Transverse colon (tissue), 4 donors: ENCODE measurements at places on chromosomes 3 and 15. TPM values are rescaled to one million over a fixed set of nuclear protein-coding genes. Genes with fewer than 3 reads are reported as not detected.

Gene IL16
- total RNA-seq = 5.2 TPM

DNA sequence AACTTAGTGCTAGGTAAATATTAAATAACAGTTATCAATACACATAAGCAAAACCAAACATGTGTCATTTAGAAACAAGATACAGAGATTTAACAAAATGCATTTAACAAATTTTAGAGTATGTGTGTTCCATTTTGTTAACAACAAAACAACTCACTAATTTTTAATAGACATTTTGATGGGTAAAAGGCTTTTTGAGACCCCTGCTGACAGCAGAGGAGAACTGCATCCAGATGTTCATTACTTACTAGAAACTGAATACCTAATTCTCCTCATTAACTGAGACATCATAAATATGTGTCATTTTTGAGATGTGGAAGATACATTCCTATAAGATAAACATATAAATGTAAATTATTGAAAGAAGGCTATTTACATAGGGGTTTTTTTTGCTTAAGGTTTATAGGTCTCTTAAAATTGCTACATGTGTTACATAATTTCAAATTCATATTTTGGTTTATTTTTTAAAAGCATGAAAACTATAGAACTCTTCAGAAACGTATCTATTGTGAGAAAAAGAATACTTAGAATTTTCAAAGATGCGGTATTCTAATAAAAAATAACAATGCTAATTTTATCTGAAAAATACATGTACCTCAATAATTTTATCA is 1009.8 kb downstream of the TUSC7 start:
- DNase-seq = no peak

Gene LDHAL6B
- not detected for total RNA-seq

GRCh38 chr15:45030743-45031142 is 7.7 kb downstream of the SORD start:
- DNase-seq = no peak

Gene MESP1
- total RNA-seq = 13.5 TPM

Gene FBXW12
- total RNA-seq = not detected

DNA sequence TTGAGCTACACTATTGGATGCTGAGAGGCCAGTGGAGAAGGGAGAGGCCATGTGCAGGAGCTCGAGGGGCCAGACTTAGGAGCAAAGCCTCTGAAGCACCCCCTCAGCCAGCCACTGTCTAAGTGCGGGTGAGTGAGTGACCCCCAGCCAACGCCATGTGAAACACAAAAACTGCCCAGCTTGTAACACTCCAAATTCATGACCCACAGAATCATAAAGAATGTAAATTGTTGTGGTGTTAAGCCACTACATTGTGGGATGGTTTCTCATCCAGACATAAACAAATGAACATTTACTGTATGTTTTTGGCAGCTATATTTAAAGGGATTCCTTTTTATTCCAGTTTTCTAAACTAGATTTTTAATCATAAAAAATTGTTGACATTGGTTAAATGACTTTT is 27.2 kb upstream of the TMEM158 start:
- no peak for DNase-seq

- no peak for DNase-seq
These were observed 78.2 kb downstream of the CLASP2 start for GRCh38 chr3:33639889-33640288.

DNA sequence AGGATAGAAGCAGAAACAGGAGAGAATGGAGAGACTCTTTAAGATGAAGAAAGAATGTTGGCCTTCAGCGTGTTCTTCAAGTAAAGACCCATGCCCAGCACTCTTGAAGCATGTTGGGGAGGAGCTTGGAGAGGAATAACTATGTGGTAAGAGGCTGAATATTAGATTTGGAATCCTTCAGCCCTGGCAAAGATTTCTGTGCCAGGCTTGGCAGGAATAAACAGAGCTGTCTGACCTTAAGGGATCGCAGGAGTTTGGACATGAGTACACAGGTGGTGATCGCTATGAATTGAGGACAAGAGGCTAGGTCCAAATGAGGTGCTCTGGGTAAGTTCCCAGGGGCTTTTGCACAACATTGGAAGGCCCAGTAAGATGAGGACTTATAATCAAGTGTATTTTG is 132.6 kb upstream of the TBL1XR1 start:
- no peak for DNase-seq

Gene ANKRD63
- total RNA-seq = not detected

GRCh38 chr3:99842826-99843589 is 25.3 kb downstream of the CMSS1 start:
- DNase-seq = no peak

Gene ITIH1
- not detected for total RNA-seq
